NCI-H1694 (cell line): ENCODE measurements at places on chromosomes 4 and X.

DNA sequence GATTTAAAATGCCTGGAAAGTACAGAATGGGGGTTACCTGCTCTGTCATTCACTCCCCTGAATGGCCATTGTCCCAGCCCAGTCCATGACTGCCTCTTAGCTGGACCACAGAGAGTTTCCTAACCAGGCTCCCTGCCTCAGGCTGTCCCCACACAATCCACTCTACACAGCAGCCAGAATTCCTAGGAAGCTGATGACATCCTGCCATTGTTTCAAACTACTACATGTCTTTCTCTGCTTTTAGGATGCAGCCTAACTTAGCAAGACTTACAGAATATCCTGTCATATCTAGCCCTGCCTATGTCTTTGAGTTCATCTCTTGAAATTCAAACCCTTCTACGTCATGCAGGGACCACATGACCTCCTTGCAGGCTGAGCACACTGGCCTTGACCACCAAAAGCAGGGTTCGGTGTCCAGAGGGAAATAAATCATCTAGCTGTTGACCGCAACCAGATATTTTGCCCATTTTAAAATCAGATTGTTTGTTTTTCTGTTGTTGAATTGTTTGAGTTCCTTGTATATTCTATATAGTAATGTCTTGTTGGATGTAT is 16.1 kb upstream of the CRMP1 start:
- DNase-seq = no peak

GRCh38 chr4:113316879-113317278 is 267.4 kb downstream of the ANK2 start:
- no peak for DNase-seq

DNA sequence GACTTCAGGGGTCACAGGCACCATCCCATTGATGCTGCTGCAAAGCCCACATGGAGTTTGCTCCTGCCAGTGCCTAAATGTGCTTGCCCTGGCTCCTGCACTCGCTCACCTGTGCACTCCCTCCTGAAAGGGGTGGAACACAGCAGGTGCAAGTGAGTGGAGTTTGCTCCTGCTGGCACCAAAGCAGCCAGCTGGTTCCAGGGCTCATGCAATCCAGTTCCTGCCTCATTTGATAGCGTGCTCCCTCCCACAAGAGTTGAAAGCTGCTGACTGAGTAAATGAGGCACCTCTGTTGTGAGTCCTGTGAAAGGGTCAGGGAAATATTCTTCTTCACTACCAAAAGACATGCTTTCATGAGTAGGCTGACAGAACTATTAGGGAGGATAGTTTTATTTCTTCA is 30.5 kb downstream of the CXCL8 start:
- no peak for DNase-seq

DNA sequence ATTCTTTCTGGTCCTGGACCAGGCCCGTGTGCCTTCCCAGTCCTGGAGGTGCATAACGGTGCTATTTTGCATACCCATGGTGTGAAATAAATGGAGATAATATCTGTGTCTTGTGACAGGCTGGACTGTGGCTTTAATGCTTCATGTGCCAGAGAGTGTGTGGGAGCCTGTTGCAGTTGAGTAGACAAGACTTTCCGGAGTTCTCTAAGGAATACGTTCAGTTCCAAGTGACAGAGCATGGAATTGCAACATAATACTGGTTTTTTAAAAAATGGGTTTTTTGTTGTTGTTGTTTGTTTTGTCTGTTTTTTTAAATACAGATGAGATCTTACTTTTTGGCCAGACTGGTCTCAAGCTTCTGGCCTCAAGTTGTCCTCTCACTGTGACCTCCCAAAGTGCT is 74.0 kb downstream of the HPRT1 start:
- no peak for DNase-seq

GRCh38 chr4:90833706-90834105 is 706.5 kb downstream of the CCSER1 start:
- DNase-seq = no peak

GRCh38 chrX:15435836-15436619 is 51.8 kb upstream of the VEGFD start:
- no peak for DNase-seq

DNA sequence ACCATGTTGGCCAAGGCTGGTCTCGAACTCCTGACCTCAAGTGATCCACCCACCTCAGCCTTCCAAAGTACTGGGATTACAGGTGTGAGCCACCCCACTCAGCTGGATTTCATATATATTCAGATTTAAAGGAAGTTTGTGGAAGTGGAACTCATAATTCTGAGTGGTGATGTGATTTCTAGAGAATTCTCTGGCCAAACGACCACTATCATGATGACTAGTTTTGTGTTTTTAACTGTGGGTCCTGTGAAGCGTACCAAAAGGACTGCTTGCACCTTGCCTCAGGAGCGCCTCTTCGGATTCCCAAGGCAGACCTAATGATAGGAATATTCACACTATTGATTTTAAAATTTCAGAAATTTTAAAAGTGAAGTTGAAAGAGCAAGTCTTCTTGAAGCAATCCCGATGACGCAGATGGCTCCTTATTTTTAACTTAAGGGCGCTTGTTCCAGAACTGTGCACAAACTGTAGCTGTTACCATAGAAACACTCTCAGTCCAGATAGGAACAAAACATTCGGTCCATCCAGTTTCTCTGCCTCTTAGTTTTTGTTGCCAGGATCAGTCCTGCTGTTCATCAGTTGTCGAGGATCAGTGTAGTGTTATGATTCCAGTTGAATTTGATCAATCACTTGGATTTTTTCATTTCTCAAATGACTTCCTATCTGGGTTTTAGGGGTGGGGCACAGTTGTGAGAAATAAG is 51.7 kb upstream of the CLCN4 start:
- no peak for DNase-seq

- DNase-seq = no peak
Measured at GRCh38 chr4:105710012-105710600, 1.5 kb downstream of the GSTCD start.

DNA sequence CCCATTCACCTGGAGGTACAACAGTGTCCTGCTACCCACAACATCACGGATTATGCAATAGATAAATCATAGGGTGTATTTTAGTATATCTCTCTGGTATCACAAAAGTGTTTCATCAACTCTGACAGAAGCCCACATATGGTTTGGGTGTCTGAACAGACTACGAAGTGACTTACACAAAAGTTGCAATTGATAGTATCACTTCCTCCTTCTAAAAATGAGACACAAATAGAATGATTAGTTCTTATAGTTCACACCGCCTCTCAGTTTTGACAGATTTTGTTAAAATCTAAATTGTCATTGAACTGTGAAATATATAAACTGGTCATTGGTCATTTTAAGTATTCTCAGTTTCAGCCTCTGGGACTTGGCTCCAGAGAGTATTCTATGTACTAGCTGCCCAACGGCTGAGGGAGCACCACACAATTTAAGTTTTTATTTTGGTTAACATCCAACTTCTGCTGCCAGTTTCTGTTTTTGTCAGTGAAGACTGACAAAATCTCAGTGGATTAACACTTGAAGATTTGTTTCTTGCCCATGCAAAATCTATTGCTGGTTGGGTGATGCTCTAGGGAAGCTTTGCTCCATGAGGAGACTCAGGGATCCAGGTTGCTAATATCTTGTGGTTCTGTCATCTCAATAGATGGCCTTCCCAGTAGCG is 113.8 kb upstream of the PUDP start:
- no peak for DNase-seq

GRCh38 chr4:66028668-66029067 is 358.4 kb upstream of the EPHA5 start:
- no peak for DNase-seq

GRCh38 chr4:26233350-26233749 is 87.5 kb upstream of the RBPJ start:
- DNase-seq = no peak

DNA sequence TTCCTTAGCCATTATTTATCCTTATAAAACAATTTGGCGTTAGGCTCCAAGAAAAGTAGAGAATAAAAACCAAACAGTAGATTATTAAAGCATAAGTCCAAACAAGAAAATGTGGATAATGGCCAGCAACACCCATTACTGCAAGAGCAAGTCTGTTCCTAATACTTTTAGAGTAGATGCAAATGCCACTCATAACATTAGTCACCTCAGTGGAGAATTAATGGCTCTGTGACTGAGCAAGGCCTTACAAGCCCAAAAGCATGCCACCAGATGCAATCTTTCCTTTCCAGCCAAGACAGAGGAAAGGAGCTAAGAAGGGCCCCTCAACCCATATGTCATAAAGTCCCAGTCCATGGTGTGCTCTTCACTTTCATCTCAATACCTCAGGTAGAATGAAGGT is 373.8 kb downstream of the OPHN1 start:
- no peak for DNase-seq

- DNase-seq = no peak
Measured at GRCh38 chr4:127622921-127623796, 9.6 kb upstream of the INTU start.

DNA sequence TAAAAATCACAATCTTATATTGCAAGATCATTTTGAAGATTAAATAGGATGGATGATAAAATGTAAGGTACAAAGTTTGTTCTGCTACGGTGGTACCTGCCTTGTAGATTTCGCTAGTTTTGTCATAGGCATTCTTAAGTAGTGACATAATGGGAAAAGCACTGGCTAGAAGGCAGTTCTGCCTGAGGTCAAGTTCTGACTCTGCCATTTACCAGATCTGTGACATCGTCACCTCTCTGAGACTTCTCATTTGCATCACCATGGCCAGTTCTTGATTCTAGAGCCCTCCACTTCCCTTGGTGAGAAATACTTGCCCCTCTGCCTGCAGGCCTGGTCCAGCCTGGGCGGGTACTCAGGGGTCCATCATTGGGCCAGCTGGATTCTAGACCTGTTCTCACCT is 85.2 kb downstream of the HS3ST1 start:
- no peak for DNase-seq

DNA sequence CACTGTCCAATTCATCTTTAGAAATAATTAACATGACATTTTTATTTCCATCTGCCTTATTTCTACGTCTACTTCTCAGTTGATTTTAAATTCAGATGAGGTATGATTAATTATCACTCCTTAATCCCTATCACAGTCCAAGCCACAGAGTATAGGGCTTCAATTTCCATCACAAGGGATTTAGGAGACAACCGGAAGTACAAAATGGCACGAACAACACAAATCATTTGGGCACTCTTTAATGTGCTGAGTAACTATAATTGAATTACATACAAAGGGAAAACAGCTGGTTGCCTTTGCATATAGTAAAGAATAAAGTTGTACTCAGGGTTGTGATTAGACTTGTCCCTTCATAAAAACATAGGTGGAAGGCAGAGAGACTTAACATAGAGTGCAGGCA is 290.4 kb upstream of the MAGEB16 start:
- DNase-seq = no peak

DNA sequence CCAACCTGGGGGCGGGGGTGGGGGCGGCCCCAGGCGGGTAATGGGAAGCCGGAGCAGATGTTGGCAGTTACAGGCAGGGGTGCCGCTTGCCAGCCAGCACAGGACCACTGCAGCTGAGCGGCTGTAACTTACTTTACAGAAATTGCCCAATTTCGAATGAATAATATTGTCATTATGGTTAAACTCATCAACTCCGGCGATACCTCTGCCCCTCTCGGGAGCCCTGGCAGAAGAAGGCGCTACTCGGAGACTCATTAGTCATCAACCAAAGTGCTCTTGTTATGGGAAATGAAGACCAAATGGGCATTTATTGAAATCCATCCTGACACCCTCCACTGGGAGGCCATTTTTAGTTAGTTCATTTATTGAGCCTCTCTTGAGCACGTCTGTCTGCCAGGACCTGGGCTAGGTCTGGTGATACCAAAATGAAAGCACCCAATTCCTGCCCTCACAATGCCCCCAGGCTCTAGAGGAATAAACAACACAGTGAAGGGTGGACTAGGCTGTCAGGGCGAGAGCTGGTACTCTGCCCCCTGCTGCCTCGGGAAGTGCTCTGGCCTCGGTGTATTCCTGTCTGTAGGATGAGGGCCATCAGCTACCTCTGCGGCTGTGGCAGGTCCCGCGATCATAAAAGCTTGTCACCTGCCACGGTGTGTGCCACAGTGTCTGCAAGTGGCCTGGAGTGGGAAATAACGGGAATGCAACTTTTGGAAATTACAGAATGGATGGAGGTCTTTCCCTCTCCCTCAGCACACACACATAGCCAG is 159.1 kb upstream of the PSAPL1 start:
- no peak for DNase-seq

DNA sequence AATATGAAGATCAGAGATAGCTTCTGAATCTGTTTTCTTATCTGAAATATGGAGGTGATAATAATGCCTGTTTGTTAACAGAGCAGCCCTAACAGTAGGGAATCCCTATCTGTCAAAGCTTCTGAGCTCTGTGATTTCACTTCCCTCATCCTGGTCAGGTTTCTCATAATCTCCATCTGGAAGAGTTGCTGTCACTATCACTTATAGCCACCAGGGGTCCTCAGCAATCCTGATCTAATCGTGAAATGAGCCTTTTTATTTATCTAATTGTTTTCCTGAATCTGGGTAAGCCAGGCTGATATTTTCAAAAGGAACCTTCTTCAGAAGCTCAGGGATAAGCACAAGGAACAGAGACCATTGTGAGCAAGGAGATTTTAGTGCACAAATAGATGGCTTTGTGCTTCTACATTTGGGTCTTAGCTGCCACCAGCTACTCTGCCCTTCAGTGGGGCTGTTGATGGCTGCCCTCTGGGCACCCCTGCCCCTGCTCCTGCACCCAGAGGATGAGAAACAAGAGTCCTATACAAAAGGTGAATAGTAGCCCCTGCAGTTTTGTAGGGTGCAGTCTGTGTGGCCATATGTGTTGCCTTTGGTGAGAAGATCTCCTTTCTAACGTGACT is 196.4 kb upstream of the RADX start:
- no peak for DNase-seq

GRCh38 chr4:173917255-173917960 is 366.1 kb downstream of the FBXO8 start:
- DNase-seq = no peak

DNA sequence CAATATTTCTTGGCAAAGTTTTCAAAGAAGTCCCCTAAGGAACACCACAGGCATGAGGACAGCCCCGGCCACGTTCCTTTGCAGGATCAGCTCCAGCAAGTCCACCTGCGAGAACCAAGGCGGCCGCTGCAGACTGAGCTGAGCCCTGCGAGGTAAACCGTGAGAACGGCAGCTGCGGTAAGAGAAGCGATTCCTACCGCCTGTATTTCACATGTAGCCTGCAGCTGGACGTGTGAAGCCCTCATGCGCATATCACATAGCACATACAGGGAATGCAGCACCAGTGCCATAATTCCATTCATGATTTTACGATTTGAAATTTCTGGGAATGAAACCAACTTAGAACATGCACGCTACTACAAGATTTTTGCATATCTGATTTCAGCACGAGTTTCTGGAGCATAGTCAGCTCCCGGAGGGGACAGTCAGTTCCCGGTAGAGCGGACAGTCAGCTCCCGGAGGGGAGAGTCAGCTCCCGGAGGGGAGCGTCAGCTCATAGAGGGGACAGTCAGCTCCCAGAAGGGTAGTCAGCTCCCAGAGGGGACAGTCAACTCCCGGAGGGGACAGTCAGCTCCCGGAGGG is 41.7 kb downstream of the FGFRL1 start:
- DNase-seq = no peak

DNA sequence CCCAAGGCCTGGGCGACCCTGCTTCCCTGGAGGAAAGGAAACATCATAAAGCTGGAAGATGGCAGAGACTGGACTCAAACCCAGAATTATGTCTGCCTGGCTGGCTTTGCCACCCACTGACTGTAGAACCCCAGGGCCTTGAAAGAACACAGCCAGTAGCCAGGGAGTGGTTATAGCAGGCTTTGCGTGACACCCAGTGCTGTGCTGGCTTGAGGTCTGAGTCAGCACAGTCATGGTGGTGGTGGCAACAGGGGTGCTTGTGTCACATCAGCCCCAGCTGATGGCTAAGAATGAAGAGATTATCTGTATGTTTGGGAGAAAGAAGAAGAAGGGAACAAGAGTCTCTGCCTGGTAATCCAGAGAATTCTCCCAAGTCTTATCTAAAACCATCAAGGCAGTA is 178.8 kb upstream of the SPIN4 start:
- DNase-seq = no peak
